ENCODE measurements at places on chromosomes 7 and 10.

- DNase-seq, result no peak
These were observed 46.9 kb upstream of the PSMG3 start for GRCh38 chr7:1616741-1617140.

- DNase-seq, result no peak
These were observed 83.4 kb downstream of the NEURL1 start for GRCh38 chr10:103576862-103577261.

DNA sequence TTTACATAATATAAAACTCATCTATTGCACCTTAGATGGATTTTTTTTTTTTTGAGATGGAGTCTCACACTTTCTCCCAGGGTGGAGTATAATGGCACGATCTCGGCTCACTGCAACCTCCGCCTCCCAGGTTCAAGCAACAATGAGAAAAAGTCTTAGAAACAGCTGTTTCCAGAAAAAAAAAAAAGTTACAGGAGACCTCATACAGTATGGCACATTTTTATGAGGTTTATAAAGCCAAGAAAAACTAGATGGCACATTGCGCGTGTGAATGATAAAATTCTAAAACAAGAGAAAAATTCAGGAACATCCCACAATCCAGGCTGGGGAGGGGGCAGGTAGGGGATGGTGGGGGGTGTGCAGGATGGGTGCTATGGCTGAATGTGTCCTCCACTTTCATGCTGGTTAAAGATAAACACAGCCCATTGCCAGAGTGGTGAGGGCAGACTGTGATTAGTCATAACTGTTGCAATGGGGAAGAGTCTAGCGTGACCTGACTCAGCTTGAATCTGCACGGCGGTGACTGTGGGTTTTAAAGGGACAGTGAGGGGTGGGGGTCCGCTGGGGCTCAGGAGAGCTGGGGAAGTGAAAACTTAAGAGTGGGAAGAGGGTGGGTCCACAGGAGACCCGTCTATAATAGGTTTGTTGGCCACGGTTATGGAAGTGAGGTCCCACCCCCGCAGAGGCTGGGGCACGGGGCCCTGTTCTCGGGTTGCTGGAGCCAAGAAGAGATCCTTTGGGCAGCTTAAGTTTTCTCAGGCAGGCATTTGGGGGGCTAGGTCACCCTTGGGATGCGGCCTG is 11.9 kb upstream of the LRRC27 start:
- no peak for DNase-seq

- DNase-seq, result no peak
These were observed 190.5 kb upstream of the PPP2R2D start for GRCh38 chr10:131710142-131710861.

DNA sequence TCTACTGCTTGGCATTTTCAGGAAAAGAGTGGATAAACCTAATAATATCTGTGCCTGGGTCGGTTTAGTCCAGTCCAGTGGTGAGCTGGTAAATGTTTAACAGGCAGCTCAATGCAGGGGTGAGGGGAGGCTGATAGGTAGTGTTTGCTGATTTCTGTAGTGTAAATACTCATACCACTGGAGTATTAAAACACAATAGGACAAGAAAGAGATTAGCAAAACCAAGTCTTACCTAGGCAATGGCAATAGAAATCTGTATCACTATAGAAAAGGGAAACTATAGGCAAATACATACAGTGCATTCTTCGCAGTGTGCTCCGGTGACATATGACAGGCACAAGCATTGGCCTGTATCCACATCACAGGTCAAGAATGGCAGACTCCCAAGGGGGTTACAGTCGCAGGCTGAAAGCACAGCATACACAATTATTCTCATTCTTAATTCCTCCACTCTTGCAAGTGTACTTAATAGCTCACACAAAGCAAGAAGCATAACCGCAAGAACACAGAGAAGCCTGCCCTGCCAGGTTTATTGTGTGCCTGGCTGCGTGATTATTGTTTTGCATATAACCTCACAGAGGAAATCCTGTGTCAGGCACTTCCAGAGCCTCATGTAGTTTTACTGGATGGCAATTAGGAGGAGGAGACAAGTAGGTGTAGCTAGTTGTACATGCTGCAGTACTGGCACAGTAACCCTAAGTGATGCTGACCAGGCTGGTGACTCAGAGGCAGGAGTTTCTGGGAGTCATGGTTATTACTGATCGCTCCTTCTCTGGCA is 35.0 kb downstream of the LAMB4 start:
- DNase-seq, result no peak

- no peak for DNase-seq
These were observed at the start of gene INMT for GRCh38 chr7:30751696-30752273. Gene INMT, plus strand, starts transcription at chr7:30752135. Its CDS starts 16 bp downstream, at chr7:30752151.

DNA sequence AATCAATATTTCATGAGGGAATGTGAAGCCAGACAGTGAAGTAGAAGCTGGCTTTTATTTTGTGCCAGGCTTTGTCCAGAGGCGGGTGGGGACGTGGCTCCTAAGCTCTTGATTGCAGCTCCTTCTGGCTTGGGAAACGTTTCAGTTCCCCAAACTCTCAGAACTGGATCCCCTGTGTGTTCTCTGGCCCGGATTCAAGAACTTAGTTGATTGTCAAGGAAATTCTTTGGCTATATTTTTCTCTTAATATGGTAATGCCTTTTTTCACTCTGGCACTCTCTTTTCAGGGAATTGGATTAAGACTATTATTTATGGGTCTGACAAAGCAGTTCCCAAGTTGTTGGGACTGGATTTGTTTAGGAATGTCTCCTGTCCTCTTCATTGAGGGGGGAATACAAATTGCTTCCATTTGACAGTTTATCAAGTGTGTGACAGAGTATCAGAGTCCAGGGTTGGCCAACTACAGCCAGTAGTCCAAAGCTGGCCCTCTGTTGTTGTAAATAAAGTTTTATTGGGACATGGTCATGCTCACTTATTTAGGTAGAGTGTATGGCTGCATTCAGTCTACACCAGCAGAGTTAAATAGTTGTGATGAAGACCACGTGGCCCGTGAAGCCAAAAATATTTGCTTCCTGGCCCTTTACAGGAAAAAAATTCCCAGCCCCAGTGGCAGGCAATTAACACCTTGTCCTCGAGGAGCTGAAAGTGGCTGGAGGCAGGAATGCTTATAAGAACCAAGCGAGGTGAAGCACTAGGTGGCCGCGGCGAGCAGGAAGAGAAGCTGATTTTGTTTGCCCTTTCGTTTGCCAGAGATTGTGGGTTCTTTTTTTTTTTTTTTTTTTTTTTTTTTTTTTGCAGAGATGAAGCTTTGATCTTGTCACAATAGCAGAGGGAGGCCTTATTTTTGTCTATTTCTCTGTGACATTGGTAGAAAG is 34.3 kb downstream of the HTRA1 start:
- DNase-seq, result no peak

Measured in stimulated activated CD4-positive, alpha-beta T cell treated with anti-CD3 and anti-CD28 coated beads, Interleukin-1b, Interleukin-23, amount 100 ng/mL, for 1 hour (primary cell).